ENCODE measurements at places on chromosomes 5 and 9. TPM values are rescaled to one million over a fixed set of nuclear protein-coding genes. Genes with fewer than 3 reads are reported as not detected.
A peak's percentile ranks its signal among the peaks of the same experiment; 100 is the strongest.

DNA sequence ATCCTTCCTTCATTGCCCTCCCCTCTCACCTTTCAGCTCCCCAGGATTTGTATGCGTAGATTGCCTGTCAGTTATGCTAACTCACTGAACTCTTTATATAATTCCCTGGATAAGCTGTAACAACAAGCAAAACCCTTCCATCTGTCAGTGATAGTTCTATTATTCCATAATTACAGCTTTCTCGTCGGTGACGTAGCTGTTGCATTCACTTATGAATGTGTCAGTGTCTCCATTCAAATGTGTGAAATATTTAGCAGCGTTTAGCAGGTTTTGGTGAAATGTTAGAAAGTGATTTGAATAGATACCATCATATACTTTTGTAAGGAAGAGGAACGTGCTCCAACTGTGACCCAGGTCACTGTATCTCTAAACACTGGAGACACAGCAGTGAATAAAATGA, 45.2 kb downstream of the PIP5K1B start:
- DNase-seq = no peak

DNA sequence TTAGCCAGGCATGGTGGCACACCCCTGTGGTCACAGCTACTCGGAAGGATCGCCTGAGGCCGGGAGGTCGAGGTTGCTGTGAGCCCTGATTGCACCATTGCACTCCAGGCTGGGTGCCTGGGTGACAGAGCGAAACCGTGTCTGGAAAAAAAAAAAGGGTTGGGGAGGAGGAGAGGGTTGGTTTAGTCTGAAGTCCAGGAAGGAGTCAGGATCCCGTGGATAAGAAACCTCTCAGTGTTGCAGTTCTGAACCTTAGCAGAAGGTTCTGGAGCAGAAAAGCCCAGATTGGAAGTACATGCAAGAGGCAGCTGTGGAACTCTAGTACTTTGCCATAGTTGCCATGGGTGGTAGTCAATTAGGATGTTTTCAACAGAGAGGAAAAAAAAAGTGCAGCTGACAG, 125.2 kb upstream of the CPEB4 start:
- no peak for DNase-seq

GRCh38 chr5:167105941-167106340, 1185.5 kb upstream of the WWC1 start:
- DNase-seq = no peak

- peak; percentile 35 for DNase-seq
Observed at GRCh38 chr5:169350759-169351240, 49.9 kb upstream of the SLIT3 start.

DNA sequence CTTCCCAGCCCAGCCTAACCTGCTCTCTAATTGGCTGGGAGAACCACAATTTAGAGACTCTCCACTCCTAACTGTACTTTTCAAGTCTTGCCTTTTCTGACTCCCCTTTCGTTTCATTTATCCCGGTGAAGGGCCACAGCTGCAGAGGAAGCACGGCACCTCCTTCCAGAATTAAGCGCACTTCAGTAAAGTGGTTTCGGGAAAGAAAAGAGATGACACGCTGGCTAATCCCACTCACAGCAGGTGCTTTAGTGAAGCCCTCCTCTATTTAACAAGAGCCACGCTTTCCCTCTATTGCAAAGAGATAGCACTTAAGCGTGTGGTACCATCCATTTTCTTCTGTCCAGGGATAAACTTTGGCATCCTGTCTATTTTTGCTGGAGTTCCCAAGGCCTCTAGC, 4.8 kb downstream of the DNAH5 start:
- no peak for DNase-seq

GRCh38 chr9:78369639-78370219, 72.8 kb downstream of the PSAT1 start:
- no peak for DNase-seq

GRCh38 chr9:28747351-28747985, 1174.2 kb upstream of the C9orf72 start:
- DNase-seq = no peak

- peak; percentile 18 for DNase-seq
Observed at GRCh38 chr5:151315998-151316597, 12.5 kb upstream of the SLC36A3 start.

GRCh38 chr9:98568234-98568908, 140.4 kb downstream of the GABBR2 start:
- DNase-seq = no peak

GRCh38 chr9:124437086-124437485, 13.2 kb upstream of the ADGRD2 start:
- no peak for DNase-seq

DNA sequence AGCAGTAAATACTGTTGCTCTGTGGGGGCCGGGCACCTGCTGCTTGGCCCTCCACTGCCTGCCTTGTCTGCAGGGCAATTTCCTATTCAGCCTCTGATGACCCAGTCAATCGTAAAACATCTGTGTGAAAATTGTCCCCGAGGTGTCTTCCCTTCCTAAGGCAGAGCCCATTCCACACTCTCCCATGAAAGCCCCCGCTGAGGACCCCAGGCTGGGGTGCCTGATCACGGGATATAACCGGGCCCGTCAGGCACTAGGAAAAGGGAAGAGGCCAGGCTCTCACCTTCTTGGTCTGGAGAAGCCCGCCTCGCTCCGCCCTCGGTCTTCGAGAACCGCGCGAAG, 27.2 kb upstream of the SCGB3A1 start:
- no peak for DNase-seq

GRCh38 chr9:35464141-35465025, 25.5 kb upstream of the RUSC2 start:
- no peak for DNase-seq

- DNase-seq = no peak
Observed at GRCh38 chr5:16550316-16550952, 66.4 kb downstream of the RETREG1 start.

- DNase-seq = no peak
Observed at GRCh38 chr5:22596404-22596970, 256.7 kb downstream of the CDH12 start.

TMEM167A gene
- 58.6 TPM for total RNA-seq

CORO2A gene
- 3.1 TPM for total RNA-seq

SH2D3C gene
- 13.1 TPM for total RNA-seq

EXOSC3 gene
- 38.7 TPM for total RNA-seq

GRIN3A gene
- not detected for total RNA-seq

MOB3B gene
- 11.1 TPM for total RNA-seq

UNC5A gene
- total RNA-seq = not detected

IFNB1 gene
- total RNA-seq = not detected

CD14 gene
- total RNA-seq = 235 TPM

ABCA1 gene
- 79.7 TPM for total RNA-seq

SHROOM1 gene
- 13.1 TPM for total RNA-seq

SOX30 gene
- total RNA-seq = not detected

CEL gene
- total RNA-seq = 0.78 TPM

NR2F1-AS1 gene
- 0.54 TPM for total RNA-seq

CDKN2A gene
- 4.1 TPM for total RNA-seq

ZFYVE16 gene
- total RNA-seq = 29.0 TPM

TOR1A gene
- total RNA-seq = 39.3 TPM
